NCI-H510A treated with DMSO at 0.1 percent for 48 hours (cell line): ENCODE measurements at places on chromosomes 2 and 18.

DNA sequence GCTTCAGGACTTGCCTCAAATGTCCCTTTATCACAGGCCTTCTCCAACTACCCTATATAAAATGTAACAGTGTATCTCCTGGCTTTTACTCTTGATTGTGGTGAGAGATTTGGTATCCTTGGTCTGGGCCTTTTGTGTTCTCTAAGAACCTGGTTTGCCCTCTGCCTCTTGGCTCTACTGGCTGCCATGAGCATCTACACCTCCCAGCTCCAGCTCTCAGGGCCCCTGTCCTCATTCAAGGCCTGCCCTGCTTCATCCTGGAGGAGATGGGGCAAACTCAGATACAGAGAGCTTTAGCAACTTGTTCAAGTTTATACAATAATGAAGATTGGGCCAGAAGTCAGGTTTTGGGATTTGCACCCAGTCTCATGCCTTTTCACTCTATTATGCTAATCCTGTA, 45.0 kb downstream of the QPCT start:
- no peak for DNase-seq

- DNase-seq, result peak; percentile 86
Observed at GRCh38 chr2:10844097-10844496, 31.5 kb upstream of the PDIA6 start.

- no peak for DNase-seq
Observed at GRCh38 chr18:12458771-12459170, 51.0 kb downstream of the PRELID3A start.

- DNase-seq, result no peak
Observed at GRCh38 chr2:98472132-98472650, 27.5 kb downstream of the INPP4A start.

DNA sequence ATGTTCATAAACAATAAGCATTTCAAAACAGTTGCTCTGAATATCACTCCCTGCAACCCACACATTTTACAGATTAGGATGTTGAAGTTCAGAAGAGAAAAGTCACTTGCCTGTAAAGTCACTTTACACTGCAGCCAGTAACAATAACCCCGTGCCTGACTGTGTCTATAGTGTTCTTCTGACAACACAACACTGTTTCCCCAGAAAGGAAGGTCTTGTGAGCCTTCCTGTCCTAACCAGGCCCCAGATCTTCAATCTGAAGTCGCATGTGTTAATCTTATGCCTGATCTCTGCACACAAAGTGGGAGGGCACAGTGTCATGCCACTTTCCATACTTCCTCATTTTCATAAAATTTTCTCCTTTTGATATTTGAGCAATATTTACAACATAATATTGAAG, 120.2 kb downstream of the FEZ2 start:
- no peak for DNase-seq

GRCh38 chr2:62101886-62102285, 94.0 kb upstream of the B3GNT2 start:
- no peak for DNase-seq

GRCh38 chr2:171253279-171253678, 92.6 kb upstream of the TLK1 start:
- DNase-seq, result no peak

DNA sequence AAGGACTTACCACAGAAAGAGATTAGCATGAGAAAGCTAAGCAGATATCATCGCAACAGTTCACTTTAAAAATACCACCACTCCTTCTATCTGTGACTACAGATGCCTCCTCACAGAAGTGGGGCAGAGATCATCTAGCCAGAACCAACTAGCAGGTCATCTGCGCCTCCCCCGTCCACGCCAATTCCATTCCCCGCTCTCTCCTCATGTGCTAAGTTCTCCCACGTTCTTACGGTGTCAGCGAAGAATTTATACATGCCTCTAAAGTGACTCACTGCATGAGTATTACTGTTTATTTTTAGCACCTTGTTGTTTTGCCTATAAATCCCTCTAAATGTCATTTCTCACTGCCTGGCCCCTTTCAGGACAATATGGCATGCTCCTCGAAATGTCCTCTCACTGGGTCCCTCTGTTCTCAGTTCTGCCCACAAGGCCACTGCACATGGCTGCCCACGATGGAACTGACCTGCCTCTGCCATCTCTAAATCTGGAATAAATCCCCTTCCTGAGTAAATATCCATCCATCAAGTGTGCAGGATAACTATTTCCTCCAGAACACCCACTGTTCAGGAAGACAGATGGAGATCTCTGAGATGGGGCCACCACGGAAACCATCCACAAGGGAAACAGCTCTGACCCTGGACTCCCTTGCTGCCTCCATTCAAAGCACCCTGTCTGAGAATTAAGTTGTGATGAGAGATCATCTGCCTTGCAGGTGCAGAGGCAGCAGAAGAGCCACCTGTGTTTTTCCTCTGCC, 137.7 kb downstream of the IRS1 start:
- no peak for DNase-seq

DNA sequence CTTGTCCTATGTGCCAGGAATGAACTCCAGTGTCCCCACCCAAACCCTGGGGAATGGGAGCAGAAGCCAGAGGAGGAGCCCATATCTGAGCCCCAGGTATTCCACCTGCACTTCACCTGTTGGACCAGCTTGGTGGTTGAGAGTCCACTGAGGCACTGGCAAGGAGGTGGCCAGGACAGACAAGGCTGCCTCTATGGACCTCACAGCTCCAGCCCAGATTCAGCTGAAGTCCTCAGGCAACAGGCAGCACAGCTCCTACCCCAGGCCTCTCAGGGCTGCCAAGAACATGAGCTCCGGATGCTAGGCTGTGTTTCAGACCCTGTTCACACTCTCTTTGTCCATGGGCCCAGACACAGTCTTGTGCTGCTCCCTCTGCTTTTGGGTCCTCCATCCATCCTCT, 2.9 kb upstream of the IL1F10 start:
- no peak for DNase-seq

GRCh38 chr2:137865954-137866540, 98.2 kb upstream of the HNMT start:
- peak; percentile 35 for DNase-seq

DNA sequence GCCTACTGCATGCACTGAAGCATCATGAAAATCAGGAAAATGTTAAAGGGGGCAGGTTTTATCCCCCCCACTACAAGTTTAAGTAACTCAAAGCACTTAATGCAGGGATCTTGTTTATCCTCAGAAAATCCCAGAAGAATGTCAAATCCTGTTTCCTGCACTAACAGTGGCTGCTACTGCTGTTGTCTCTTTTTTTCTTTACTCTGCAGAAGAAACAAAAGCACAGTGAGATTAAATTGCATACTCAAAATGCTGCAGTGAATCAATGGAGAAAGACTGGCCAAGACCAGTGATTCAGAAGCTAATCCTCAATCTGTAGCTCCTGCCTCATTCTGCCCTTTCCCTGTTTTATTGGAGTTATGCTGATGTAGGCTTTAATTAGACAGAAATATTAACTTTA, 332.3 kb upstream of the FIGN start:
- DNase-seq, result no peak

DNA sequence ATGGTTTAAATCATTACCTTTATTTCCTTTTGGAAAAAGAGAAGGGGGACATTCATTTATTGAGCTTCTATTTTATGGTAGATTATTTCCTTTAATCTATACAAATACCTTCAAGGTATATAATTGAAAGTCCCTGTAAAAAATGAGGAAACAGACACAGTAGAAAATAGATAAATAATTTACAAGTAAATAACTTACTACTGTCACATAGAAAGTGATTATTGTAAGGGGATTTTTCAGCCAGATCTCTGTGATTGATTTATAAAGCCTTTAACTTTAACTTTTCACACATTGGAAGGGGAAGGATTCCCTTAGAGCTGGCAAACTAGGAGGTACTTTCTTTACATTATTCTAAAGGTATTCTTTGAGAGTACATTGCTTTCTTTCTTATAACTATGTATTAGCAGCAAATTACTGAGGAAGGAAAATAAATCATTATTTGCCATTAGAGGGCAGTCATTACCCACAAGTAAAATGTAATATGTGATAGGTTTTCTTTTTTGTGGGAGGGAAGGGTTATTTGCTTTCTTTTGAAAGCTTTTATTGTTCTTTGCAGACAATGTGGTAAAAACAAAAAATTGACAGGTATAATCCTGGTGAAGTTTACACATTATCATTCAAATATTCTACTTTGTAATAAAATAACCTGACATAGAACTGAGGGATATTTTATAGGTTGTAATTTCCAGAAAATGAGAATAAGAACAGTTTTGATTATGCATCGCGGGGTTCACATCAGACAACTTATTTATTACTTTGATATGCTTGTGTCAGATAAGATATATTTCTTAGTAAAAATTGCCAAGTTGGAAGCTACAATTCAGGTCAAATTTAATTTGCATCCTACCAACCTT, 24.8 kb upstream of the RPE start:
- peak; percentile 26 for DNase-seq

- no peak for DNase-seq
Observed at GRCh38 chr2:104606056-104606455, 247.9 kb upstream of the POU3F3 start.

DNA sequence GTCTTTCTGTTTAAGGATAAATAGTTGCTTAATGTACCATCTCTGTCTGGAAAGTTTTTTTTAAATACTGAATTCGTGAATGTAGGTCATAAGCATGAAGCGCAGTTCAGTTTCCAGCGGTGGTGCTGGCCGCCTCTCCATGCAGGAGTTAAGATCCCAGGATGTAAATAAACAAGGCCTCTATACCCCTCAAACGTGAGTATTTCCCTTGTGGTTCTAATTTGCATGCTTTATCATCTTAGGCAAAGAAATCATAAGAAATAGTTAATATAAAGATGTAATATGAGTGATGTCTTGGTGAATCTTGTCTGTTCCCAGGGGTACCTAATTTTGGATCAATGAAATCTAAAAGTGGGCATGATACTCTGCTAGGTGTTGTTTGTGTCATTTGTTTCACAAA, 1.5 kb downstream of the NDC80 start:
- DNase-seq, result no peak

GRCh38 chr2:119760237-119760955, 674 bp downstream of the PTPN4 start:
- DNase-seq, result peak; percentile 80

DNA sequence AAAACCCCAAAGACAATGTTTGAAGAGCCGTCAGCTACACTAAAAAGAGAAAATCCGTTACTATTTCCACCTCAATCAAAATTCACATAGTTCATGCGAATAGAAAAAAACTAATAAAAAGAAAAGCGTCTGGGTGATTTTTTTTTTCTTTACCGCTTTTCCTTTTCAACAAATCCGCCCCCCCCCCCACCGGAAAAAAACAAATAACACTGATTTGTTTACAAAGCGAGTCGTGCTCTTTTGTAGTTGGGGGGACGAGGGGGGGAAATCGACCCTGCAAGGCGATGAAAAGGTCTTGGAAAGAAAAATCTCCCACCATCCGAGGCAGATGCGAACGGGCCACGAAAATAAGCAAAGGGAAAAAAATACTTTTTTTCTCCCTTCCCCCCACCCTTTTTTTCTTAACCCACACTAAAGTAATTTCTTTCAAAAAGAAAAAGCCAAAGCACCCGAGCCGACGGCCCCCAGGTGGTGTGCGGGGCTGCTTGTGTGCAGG, 638 bp downstream of the ZNF521 start:
- no peak for DNase-seq

- no peak for DNase-seq
Observed at GRCh38 chr2:200742426-200742825, 69.3 kb upstream of the BZW1 start.

GRCh38 chr2:235923859-235924674, 244.1 kb downstream of the GBX2 start:
- DNase-seq, result no peak
